Stimulated activated CD4-positive, alpha-beta T cell treated with anti-CD3 and anti-CD28 coated beads, Interleukin-4, amount 100 ng/mL, for 4 hours (primary cell): ENCODE measurements at places on chromosomes 1 and 21.

GRCh38 chr1:222136869-222137268 is 395.0 kb upstream of the DUSP10 start:
- no peak for DNase-seq

GRCh38 chr21:17783481-17784179 is 35.5 kb downstream of the C21orf91 start:
- DNase-seq = no peak

DNA sequence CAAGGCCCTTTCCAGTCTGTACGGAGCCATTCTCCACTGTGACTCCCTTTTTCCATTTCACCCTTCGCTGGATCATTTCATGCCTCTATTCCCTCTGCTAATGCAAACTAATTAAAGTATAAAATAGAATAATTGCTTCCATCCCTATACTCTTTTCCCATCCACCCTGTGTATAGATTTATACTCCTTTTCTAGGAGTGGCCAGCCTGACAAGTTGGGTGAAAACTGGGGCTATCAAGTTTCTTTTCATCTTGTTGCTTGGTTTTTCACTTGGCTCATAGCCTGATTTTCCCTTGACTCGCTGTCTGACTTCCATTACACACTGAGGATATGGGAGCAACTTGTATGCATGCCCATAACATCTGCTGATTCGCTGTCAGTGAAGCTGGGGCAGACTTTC is 107.0 kb downstream of the PLXNA2 start:
- DNase-seq = no peak

- DNase-seq = peak; percentile 11
These were observed 460.6 kb downstream of the DSCAM start for GRCh38 chr21:40386294-40386911.

GRCh38 chr1:19967808-19968207 is 11.6 kb downstream of the PLA2G2A start:
- no peak for DNase-seq

DNA sequence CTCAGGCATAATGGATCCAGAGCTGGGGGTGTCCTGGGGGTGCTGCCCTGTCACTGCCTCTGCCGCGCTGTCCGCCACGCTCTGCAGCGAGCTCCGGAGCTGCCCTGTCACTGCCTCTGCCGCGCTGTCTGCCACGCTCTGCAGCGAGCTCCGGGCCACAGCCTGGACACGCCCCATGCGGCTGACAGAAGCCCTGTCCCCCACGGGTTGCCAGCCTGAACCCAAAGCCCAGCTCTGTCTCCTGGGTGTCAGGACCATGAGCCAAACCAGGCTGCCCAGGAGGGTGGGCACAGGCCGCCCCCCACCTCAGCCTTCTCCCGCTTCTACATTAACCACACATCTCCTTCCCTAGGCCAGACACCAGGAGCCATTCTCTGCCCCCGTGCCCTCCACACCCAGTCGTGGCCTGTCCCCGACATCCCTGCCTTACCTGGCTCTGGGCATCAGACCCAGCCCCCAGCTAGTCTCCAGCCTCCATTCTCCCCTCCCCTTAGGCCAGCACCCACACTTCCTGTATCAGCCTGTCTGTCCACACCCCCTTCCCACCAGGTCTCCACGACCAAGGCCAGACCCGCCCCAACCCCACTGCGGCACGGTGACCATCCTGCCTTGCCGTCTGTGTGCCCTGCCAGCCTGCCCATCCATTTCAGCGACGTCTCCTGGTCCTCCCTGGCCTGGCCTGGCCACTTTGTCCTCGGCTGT is 72.9 kb upstream of the COL6A1 start:
- DNase-seq = no peak

DNA sequence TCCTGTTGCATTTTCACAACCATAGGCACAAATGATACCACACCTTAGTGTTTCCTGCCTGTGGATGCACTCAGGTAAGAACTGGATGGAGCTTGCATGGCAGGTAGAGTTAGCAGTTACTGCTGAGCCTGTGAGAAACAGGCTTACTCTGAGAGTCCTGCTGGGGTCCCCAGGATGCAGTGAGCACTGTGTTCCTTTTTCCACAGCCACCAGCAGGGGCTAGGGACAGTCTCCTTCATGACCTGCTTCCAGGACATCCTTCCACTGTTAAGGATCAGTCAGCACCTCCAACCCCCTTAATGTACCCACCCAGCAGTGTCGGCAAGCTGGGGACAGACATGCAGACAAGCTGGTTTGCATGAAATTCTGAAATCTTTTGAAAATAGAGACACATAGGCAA is 16.3 kb downstream of the CAPN8 start:
- no peak for DNase-seq

DNA sequence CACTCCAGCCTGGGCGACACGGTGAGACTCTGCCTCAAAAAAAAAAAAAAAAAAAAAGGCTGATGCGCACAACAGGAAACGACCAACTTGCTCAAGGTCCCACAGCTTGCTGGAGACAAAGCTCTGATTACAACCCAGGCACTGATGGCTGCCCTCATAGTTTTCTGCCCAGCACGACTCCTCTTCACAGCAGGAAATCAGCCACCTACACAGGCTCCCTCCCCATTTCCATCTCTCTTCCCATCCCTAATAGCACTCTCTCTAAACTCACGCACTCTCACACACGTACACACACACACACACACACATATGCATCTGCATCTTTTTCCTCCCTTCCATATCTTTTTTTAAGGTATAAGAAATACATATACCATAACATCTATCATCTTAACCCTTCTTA is 153.5 kb upstream of the SOD1 start:
- DNase-seq = no peak

DNA sequence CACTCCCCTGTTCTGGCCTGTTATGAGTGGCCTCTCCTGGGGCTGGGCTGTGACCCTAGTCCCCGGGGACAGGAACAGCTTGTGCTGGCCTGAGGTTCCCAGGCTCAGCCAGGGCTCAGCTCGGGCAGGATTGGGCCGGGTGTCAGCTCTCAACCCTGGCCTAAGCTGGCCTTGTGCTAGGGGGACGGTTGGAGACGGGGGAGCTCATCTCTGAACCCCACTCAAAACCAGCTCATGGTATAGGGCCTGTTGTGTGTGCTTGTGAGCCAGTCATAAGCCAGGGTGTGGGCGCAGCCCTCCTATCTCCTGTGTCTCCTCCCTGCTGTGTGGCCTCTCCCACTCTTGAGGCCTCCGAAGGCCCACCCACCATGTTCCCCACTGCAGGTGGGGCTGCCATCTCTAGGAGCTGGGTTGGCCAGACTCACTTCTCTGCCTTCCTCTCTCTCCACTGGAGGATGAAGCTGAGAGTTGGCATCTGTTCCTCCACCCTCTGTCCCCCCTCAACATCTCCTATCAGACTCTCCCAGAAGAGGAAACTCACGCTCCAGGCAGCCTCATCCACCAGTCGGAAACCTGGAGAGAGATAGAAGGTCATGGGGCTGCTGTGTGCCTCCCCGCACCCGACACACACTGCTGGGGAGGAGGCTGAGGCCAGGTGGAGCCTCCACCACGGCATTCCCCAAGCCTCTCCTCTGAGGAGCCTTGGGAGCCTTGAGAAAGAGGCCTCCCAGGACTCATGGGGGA is 1.4 kb downstream of the PEAR1 start:
- no peak for DNase-seq

GRCh38 chr1:42322577-42322976 is 12.5 kb downstream of the FOXJ3 start:
- no peak for DNase-seq

- no peak for DNase-seq
These were observed 34.5 kb upstream of the SYNC start for GRCh38 chr1:32736812-32737791.

- DNase-seq = peak; percentile 20
These were observed 7.8 kb downstream of the PTTG1IP start for GRCh38 chr21:44865561-44866280.

- no peak for DNase-seq
These were observed 6.1 kb downstream of the AADACL4 start for GRCh38 chr1:12649971-12650421.

DNA sequence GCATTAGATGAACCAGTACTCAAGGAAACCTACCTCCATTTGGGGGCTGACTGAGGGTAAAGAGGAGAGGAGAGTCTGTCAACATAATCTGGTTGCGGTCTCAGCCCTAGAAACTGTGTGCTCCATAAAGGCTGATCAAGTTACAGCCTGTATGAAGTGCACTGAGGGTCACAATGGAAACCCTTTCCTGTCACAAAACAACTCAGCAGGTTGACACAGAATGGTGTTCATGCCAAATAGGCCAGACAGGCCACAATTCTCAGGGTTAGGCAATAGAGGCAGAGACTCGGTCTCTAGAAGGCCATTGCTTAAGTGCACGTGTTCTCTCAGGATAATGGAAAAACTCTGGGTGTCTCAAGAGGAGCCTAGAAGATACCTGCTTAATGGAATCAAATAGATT is 4.1 kb upstream of the ANKRD35 start:
- no peak for DNase-seq

DNA sequence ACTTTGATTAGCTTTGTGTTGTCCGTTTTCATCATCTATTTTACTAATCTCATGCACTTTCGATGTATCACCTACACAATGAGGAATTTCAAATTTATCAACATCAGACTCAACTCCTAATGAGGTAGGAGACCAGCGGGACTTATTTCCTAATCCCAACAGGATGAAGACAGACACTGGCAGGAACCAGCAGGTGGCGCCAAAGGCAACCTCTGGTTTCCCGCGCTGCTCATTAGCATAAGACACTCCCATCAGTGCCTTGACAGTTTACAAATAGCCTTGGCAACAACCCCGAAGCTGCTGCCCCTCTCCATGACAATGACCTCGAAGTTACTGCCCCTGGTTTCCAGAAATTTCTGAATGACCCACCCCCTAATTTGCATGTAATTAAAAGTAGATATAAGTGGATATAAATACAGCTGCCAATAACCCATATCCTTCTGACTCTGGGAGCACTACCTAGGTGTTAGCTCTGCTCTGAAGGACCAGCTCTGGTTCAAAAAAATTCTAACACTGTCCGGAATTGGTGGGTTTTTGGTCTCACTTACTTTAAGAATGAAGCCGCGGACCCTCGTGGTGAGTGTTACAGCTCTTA is 974.8 kb downstream of the ADGRL2 start:
- DNase-seq = peak; percentile 14

- no peak for DNase-seq
These were observed 2.3 kb downstream of the ATAD3C start for GRCh38 chr1:1451696-1452364.

GRCh38 chr1:160835751-160836150 is 26.9 kb downstream of the CD244 start:
- DNase-seq = no peak

GRCh38 chr1:101017448-101017847 is 8.1 kb downstream of the DPH5 start:
- DNase-seq = no peak

DNA sequence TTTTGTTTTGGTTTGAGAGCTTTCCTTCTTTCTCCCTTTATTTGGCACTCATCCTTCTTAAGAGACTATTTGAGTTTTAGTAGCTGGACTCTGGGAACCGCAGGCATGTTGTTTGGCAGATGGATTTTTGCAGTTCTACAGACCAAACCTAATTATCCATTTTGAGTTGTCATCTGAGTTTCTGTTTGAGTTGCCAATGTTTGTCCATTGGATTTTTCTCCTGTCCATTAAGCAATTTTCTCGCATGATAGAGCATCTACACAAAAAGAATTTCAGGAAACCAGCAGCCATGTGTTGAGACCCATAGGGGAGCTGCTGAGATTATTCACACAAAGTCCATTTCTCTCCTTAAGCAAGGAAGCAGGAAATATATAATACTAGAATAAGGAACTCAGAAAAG is 17.2 kb upstream of the CXADR start:
- no peak for DNase-seq

DNA sequence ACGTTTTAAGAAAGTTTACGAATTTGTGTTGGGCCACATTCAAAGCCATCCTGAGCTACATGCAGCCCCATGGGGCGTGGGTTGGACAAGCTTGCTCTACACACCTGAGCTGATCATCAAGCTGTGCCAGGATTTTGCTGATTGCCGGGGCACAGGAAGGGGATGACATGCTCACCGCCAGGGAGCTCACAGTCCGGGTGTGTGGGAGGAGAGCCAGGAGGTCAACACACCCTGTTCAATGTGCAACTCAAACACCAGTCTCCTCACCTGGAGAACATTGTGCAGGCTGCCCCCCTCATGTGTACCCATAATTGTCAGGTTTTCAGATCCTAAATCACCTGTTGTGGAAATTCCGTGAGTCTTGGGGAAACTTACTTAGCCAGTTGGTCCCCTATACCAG is 969 bp downstream of the CYP4A11 start:
- DNase-seq = no peak

DNA sequence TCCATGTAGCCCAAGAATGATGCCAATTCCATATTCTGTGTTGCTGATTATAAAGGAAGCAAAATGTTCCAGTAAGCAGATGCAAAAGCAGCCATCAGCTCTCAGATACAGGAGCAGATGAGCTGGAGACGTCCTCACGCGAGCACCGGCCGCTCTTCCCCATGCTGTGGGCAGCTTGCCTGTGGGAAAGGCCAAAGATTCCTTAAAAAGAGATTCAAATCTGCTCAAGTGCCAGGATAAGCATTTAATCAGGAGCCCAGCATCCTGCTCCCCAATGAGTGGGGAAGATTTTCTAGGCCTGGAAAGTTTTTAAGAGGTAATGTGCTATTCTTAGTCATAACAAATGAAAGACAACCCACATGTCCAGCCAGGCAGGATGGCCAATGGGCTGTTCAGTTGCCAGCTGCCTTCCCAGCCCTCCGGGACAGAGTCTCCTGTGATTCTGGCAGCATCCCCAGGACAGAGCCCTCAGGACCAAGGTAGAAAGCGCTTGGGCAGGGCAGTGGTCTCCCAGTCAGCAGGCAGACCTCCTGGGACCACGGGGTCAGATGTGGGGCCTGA is 108.2 kb upstream of the TMPRSS2 start:
- DNase-seq = no peak

GRCh38 chr1:145823565-145824498 is at the start of the genes POLR3C and RNF115:
POLR3C (plus strand) TSS chr1:145824200; CDS start chr1:145825777, 1,577 bp downstream.
RNF115 (minus strand) TSS chr1:145824095; CDS start chr1:145823873, 222 bp downstream.
- DNase-seq = peak; percentile 79

DNA sequence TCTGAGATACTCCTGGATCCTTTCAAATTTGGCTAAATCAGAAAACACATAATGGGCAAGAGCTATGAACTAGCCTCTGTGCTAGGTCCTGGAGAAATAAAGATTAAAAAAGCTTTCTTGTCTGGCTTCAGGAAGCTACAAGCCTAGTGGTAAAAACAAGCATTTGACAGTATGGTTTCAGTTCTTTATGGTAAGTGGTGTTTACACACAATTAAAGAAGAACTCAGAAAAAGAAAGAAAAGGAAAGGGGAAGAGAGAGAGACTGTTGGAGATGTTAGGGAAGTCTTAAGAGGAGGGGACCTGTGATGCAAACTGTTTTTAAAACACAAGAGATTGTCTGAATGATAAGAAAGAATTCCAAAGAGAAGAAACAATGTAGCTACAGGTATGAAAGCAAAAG is 1.8 kb downstream of the OR10J1 start:
- no peak for DNase-seq

- peak; percentile 26 for DNase-seq
These were observed 10.7 kb upstream of the COL16A1 start for GRCh38 chr1:31714442-31715086.
